Fibroblast of lung (primary cell): ENCODE measurements at places on chromosomes 2 and 18.
A peak's percentile ranks its signal among the peaks of the same experiment; 100 is the strongest.

GRCh38 chr2:238562446-238562845, 135.7 kb downstream of the ASB1 start:
- DNase-seq: no peak

- peak; percentile 54 for DNase-seq
These were observed 70.3 kb downstream of the VWC2L start for GRCh38 chr2:214481204-214481603.

GRCh38 chr18:26689226-26689879, 141.0 kb upstream of the KCTD1 start:
- no peak for DNase-seq

GRCh38 chr2:44869761-44870160, 71.7 kb upstream of the SIX3 start:
- peak; percentile 3 for DNase-seq

GRCh38 chr2:29662861-29663260, 258.5 kb downstream of the ALK start:
- no peak for DNase-seq

DNA sequence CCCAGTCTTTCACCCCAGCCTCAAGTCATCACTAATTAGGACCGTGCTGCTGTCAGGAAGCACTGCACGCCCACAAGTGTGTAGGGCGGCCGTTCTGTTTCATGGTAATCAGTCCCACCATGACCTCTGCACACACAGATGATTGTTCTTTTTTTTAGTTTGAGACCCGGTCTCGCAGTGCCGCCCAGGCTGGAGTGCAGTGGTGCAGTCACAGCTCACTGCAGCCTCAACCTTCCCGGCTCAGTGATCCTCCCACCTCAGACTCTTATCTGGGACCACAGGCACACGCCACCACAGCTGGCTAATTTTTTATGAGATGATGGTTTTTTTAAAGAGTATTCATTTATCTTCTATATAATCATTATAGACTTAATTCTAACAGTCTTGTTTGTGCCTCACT, 1.8 kb upstream of the IAH1 start:
- no peak for DNase-seq

GRCh38 chr2:195477996-195478382, 179.0 kb upstream of the SLC39A10 start:
- DNase-seq: no peak

GRCh38 chr18:59985289-59985688, 85.5 kb downstream of the PMAIP1 start:
- peak; percentile 17 for DNase-seq
